Activated naive CD4-positive, alpha-beta T cell treated with Interleukin-2 at 50 U/mL for 16 hours (primary cell): ENCODE measurements at places on chromosomes 2 and 18.

- no peak for DNase-seq
Measured at GRCh38 chr2:123738643-123739042, 286.4 kb upstream of the CNTNAP5 start.

DNA sequence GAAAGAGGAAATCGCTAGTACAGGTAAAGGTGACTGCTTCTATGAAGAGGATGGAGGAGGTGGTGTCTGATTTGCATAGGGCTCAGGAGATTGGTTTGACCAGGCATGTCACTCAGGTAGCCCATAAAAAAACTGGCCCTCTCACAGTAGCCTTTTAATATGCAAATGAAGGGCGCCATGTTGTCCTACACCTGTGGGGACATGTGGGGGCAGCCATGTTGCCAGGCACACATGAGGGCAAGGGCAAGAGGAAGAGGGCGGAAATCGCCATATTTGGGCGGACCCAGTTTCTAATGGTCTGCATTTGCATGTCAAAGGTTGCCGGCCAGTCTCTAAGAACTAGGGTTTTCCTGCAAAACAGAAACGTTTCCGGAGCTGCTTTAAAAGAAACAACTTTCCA, 1330.6 kb downstream of the DSC3 start:
- DNase-seq, result no peak

DNA sequence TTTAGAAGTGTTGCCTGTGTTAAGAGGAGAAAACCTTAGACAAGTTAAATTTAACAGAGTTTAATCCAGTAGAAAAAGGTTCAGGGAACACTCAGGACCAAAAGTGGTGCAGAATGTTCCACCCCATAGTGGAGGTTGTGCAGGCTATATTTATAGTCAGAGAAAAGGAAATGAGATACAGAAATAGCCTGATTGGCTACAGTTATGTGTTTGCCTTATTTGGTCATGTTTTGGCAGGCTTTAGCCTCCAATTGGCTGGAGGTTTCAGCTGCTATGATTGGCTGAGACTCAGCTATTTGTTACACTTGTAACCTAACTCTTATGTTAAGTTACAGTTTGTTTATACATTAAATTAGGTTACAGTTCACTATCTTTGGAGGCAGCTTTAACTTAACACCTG, 4.2 kb downstream of the STAMBP start:
- DNase-seq, result no peak

DNA sequence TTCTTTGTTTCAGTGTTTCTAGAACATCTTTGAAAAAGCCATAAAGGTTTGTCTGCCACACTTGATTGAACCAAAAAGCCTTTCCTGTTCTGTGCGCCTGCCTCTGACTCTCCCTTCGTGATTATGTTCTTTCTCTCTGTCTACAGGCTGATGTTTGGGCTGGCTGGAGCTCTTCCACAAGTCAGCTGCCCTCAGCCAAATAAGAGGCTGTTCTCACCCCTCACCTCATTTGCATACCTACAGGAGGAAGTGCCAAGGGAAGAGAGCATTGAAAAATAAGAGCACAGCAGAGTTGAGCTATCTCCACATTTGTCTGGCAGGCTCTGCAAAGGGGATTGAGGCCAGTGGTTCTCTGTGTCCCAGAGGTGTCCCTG, 15.8 kb downstream of the INPP5D start:
- DNase-seq, result no peak

GRCh38 chr18:11489266-11489899, 120.0 kb upstream of the SLC35G4 start:
- no peak for DNase-seq

GRCh38 chr2:19900931-19901441, 797 bp downstream of the TTC32 start:
- no peak for DNase-seq

GRCh38 chr18:12088731-12089375, 4.8 kb upstream of the ANKRD62 start:
- no peak for DNase-seq

DNA sequence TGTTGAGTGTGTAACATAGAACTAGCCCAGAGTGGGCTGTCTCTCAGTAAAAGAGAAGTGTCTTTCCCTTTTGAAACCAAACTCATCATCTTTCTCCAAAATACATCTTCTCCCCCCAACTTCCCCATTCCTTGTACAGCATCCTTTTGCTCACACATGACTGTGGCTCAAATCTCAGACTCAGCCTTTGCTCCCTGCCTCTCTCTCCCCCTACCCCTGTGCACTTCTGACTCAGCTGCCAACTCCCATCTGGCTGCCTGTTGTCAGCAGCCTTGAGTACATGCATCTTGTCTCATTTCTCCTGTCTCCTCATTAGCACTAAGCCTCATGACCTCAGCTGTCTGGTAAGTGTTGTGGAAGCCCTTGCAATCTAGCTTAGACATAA, 18.1 kb upstream of the MGAT4A start:
- no peak for DNase-seq

DNA sequence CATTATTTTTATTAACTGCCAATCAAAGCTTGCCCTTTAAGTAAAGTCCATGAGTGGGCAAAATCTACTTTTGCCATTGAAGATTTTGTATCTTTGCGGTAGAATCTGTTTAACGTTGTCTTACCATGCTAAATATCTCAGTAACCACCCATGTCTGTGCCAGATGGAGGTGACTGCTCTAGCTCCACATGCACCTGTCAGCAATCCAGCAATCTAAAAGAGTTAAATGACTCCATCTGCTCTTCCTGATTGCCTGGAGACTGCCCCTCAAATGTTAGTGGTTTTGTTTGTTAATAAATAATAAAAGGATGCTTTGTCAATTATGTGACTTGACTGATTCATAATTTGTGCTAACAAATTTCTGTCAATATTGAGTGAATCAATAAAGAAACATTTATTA, 141.7 kb downstream of the RBM43 start:
- no peak for DNase-seq

GRCh38 chr18:11710578-11710977, 21.5 kb downstream of the GNAL start:
- no peak for DNase-seq

GRCh38 chr2:26988058-26988860, 17.8 kb downstream of the MAPRE3 start:
- no peak for DNase-seq

- no peak for DNase-seq
Measured at GRCh38 chr2:212505586-212505985, 33.0 kb downstream of the ERBB4 start.

DNA sequence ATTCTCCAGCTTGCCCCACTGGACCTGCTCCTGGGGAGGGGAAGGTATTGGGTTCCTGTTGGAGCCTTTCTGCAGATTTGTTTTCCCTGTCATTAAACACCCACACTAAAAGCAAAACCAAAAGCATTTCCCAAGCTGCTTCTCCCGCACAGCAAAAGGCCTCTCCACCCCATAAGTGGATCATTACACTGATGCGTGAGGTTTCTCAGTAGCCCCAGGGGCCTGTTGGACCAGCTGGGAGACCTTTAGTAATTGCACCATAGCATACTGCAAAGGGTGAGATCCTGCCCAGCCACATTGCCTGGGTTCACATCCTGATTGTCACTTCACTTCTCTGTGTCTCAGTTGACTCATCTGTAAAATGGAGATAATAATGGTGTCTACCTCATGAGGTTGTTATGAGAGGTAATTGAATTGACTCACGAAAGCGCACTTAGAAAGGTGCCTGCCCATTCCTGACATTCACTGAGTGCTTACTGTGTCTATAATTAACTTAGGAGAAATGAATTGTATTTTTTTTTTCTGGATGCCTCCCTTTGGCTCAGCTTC, 43.9 kb downstream of the TOGARAM2 start:
- no peak for DNase-seq

DNA sequence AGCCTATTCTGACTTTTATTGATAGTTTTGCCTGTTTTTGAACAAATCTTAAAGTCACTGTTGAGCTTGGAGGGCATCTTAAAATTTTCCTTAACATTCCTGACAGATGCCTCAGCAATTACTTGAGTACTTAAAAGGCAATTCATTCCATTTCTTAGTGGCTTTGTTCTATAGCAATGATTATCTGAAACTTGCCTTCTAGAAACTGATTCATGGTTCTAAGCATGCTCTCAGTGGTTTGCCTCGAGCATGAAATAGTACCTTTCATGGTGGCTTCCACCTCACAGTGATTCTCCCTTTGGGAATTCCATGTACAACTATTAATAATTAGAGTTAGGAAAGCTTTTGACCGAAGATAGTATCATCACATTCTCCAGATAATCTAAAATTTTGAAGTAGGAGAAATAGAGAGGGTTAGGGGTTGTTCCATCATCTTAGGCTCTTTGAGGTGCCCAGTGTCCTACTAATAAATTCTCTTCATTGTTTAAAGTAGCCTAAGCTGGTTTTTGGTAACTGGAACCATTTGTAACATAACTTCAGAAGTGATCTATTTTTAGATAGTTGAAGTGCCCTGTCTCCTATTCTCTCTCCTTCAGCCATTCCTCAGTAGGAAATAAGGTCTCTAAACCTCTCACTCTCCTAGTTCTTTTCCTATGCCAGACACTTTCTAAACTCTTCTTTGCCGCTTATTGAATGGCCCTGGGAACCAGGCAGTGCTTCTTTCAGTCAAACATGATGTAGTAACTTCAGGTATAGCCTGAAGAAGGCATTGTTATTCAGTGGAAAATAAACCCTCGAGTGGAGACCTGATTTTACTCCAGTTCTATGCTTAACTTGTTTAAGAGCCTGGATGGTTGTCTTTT, 156.1 kb downstream of the HAUS1 start:
- no peak for DNase-seq

DNA sequence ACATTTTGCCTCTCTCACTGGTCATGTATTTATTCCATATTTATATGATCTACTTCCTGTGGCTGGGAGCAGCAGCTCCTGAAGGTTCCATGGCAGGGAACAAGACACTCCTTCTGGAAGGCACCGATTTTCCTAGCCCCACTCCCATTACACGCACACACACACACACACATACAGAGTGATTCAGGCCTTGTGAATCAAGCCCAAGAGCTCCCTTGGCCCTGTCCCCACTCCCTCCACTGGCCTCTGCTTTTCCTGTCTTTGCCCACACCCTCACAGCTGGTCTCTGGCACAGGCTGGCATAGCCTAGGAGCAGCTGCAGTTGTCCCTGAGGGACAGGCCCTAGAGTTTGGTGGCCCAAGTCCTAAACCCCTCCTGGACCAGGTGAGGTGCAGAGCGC, 201.7 kb downstream of the NAPG start:
- DNase-seq, result no peak

GRCh38 chr2:73290049-73290839, 3.1 kb downstream of the EGR4 start:
- DNase-seq, result peak; percentile 56

GRCh38 chr2:142710336-142710735, 167.1 kb upstream of the KYNU start:
- DNase-seq, result no peak

DNA sequence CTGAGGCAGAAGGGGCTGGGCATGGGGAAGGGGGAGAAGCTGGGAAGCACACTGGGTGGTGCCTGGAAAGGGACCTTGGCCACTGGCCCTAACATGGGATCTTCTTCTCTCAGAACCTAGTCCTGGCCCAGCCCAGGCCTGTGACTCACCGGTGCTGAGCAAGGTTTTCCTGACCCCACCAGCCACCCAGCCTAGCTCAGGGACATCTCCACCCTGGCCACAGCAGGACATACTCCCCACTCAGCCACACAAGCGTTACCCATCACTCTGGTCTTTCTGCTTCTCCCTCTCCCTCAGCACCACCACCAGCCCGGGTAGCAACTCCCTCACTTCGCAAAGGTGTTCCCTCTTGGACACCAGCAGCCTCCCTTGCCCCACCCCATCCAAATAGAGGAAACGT, 22.8 kb downstream of the TNS1 start:
- no peak for DNase-seq

DNA sequence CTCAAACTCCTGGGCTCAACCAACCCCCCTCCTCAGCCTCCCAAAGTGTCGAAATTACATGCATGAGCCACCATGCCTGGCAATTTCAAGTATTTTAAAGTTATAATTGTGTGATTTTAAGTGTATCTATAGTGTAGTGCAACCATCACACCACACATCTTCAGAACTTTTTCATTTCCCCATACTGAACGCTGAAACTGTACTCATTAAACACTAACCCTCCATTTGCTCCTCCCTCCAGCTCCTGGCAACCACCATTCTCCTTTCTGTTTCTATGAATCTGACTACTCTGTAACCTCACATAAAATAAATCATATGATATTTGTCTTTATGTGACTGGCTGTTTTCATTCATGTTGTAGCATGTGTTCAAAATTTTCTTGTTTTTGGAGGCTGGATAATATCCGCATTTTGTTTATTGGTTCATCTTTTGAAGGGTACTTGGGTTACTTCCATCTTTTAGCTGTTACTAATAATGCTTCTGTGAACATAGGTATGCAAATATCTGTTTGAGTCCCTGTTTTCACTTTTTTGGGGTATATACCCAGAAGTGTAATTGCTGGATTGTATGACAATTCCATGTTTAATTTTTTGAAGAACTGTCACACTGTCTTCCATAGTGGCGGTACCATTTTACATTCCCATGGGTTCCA, 188.2 kb downstream of the PLCL1 start:
- no peak for DNase-seq

DNA sequence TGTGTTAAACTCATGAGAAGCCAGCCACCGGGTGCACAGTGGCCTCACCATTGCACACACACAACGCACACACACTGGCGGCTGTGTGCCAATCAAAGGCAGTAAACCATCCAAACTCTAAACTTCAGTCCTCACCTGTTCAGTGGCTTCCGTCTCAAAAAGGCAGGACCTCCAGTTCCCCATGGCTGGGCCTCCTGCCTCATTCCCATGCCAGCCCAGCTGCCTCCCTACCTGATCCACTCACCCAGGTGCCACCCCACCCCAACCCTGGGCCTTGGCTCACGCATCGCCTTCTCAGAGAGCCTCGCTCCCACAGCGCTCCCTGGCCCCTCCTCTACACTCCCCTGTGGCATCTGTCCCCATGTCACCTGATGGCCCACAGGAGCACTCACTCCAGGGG, 190.9 kb downstream of the EIPR1 start:
- no peak for DNase-seq

GRCh38 chr2:190626641-190627210, 22.2 kb upstream of the NAB1 start:
- DNase-seq, result no peak

DNA sequence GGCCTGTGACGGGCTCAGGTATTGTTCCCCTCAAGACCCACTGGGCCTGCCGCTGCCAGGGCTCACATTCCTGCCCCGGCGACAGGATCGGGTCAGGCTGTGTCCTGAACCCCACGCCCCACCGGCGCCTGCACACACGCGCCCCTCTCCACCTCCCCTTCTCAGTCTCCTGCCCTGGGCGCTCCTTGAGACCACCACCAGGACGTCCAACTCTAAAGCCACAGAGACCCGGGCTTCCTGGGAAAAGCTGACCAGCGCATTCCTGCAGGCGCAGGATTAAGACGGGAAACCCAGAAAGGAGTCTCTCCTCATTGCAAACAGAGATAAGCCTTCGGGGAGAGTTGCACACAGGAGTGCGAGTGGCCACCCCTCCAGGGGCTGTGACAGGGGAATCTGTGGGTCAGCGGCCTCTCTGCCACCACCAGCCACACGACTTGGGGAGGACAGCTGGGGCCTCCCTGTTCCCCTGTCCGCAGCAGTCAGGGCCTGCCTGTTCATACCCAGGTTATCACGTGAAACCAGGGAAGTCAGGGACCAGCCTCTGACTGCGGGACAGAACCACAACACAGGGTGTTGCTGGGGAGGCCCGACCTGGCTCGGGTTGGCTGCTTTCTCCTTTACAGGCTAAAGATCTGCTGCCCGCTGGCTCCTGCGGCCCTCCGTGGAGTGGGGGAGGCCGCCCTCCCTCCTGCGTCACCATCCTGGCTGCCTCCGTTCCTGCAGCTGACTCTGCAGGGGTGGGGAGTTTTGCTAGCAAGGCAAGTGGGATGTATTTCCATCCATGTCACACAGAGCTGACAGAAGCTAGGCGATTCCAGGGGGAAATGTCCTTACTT, 88.8 kb downstream of the ZCCHC2 start:
- no peak for DNase-seq
